Foreskin melanocyte (primary cell): ENCODE measurements at places on chromosomes 7 and 10.

DNA sequence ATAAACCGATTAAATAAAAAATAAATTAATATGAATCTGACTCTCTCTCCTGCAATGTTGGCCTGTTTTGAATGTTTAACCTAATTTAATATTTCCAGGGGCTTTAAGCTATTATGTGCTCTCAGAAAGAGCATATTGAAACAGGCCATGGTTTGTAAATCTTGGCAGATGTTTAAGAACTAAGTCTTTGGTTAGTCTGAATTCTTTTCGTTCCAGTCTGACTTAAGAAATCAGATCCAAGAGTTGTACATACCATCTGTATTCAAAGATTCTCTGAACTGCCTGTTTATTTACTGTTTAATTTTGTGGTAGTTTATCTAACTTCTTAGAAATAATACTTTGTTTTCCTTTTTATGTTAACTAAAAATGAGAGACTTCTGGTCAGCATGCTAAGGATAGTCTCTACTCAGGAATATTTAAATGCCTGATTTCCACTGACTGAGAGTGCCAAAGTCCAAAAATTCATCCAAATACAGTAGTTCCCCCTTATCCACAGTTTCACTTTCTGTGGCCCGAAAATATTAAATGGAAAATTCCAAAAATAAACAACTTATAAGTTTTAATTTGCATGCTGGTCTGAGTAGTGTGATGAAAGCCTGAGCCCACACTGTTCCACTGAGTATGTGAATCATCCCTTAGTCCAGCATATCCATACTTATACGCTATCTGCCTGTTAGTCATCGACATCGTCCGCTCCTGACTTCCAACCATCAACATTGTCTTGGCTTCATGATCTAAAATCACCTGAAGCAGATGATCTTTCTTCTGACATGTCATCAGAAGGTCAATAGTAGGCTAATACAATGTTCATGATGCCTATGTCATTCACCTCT lies 238.1 kb upstream of the CSTF2T start:
- DNase-seq: no peak

- DNase-seq: peak; percentile 94
Measured at GRCh38 chr10:63137306-63137705, 4.2 kb downstream of the NRBF2 start.

- no peak for DNase-seq
Measured at GRCh38 chr7:147541261-147541660, 1049.3 kb upstream of the C7orf33 start.

DNA sequence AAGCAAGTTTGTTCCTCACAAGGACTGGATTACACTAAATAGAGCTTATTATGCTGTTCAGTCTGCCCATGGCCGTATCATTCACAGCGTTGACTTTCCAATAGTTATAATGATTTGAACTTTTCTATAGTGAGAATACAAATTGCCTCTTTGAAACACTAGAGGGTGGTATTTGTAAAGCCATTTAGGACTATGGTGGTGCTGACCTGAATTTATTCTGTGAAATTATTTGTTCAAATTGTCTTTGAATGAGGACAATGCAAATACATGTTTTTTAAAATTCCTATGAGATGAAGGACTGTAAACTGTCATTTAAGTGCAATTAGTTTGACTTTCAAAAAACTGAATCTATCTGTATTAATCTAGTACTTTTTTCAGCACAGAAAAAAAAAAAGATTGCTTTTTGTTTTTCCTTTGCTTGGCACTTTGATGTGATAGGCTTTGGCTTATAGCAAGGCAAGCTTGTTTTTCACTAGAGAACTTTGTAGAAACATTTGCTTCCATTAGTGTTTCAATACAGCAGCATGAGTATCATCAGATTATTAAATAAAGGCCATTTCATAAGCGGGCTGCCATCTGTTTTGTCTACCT lies 122.7 kb upstream of the TMEM229A start:
- DNase-seq: peak; percentile 39

DNA sequence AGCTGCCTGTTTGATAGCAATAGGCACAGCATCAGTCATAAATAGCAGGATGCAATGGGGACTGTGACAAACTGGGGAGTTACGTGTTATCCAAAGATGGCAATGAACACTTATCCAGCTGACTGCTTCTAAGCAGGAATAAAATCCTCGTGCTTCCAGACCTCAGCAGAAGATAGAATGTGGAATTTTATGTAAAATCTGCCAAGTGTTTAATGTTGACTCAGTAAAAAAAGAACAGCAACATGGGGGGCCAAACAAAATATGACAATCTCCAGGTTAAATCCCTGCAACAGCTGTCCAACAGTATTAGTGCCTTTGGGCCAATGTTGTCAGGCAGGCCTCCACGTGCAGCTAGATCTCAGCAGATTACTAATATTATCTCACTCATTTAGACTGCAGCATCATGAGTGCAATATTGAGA lies 127.3 kb downstream of the SEMA3C start:
- no peak for DNase-seq

GRCh38 chr7:20374399-20374798 lies 43.7 kb downstream of the ITGB8 start:
- DNase-seq: no peak

DNA sequence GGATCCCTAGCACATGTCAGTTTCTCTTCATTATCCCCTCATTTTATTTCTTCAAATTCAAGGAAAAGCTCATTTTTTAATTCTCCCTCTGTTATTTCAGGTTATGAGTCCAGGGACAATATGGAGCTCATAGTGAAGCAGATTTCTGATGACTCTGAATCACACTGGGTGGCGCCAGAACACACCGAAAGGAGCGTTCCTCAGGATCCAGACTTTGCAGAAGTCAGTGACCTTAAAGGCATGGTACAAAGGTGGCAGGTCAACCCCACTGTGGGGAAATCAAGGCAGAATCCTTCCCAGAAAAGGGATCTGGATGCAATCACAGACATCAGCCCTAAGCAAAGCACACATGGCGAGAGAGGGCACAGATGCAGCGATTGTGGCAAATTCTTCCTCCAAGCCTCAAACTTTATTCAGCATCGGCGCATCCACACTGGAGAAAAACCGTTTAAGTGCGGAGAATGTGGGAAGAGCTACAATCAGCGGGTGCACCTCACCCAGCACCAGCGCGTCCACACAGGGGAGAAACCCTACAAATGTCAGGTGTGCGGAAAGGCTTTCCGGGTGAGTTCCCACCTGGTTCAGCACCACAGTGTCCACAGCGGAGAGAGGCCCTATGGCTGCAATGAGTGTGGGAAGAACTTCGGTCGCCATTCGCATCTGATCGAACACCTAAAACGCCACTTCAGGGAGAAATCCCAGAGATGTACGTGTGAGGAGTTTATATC lies 21.4 kb downstream of the ZKSCAN5 start:
- DNase-seq: no peak

- peak; percentile 98 for DNase-seq
Measured at GRCh38 chr10:34885898-34886297, 70.8 kb upstream of the PARD3 start.

- no peak for DNase-seq
Measured at GRCh38 chr7:92466682-92467081, 11.1 kb downstream of the ERVW-1 start.

DNA sequence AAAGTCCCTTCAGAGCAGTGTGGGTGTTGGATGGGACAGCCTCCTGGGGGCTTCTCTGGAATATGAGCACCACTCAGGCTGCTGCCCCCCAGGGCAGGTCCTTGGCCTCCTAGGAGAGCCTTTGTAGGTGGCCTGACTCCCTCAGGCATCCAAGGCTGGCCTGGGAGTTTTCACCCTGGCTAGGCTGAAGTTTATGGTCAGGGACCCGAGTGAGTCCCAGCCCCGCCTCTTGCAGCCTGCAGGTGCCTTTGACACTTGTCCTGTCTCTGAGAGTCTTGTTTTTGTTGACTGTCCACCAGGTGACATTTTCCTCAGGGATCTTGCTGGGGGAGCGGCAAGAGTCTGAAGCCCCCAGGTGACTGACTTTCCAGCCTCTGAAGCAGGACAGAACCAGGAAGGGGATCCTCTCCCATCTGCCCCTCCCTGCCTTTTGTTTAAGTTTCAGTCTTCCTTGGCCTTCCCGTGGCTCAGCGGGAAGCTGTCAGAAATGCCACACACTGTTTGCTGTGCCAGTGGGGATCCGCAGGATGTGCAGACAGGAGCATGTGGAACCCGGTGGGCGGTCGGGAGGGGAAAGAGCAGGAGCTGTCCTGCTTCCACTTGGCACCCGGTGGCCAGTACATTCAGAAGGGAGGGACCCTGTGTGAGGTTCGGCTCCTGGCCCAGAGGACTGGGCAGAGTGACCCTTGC lies 59.5 kb downstream of the LRRC18 start:
- DNase-seq: no peak

GRCh38 chr7:106021151-106022067 lies 58.3 kb downstream of the CDHR3 start:
- no peak for DNase-seq

DNA sequence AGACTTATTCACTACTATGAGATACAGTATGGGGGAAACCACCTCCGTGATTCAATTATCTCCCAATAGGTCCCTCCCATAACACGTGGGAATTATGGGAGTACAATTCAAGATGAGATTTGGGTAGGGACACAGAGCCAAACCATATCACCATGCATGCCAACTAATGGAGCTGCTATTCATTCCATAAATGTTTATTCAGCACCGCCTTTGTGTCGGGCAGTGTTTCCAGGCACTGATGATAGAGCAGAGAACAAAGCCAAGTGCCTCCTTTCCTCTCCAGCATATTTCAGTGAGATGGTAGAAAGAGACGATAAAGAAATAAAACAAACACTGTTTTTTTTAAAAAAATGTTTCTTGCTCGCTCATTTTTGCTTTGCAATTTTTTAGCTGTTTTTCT lies 295.9 kb upstream of the FOXK1 start:
- DNase-seq: no peak

DNA sequence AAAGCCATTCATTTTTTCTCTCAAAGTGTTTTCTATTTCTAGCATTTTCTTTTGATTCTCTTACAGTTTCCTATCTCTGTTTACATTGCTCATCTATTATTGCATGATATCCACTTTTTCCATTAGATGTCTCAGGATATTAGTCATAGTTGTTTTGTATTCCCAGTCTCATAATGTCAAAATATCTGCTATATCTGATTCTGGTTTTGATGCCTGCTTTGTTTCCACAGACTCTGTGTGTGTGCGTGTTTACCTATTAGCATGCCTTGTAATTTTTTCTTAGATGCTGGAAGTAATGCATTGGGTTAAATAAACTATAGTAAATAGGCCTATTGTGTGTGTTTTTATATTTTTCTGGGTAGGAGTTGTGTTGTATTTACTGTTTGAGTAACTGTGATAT lies 1126.3 kb downstream of the SORCS1 start:
- DNase-seq: no peak

- DNase-seq: peak; percentile 88
Measured at GRCh38 chr7:5693529-5693928, 87.9 kb downstream of the RNF216 start.

GRCh38 chr7:67484244-67484751 lies 487.7 kb downstream of the TYW1 start:
- DNase-seq: peak; percentile 42

GRCh38 chr7:131371411-131371810 lies 43.7 kb downstream of the MKLN1 start:
- DNase-seq: no peak

GRCh38 chr10:17475661-17476060 lies 21.3 kb upstream of the ST8SIA6 start:
- no peak for DNase-seq

- DNase-seq: no peak
Measured at GRCh38 chr7:105003275-105003674, 10.7 kb upstream of the KMT2E start.

GRCh38 chr7:124269774-124270173 lies 236.9 kb upstream of the TMEM229A start:
- DNase-seq: no peak

- no peak for DNase-seq
Measured at GRCh38 chr10:133224756-133225372, 5.2 kb upstream of the UTF1 start.

GRCh38 chr7:130346177-130346905 lies 1.7 kb downstream of the CPA5 start:
- DNase-seq: no peak

- DNase-seq: no peak
Measured at GRCh38 chr7:127287133-127287532, 34.4 kb upstream of the GRM8 start.

DNA sequence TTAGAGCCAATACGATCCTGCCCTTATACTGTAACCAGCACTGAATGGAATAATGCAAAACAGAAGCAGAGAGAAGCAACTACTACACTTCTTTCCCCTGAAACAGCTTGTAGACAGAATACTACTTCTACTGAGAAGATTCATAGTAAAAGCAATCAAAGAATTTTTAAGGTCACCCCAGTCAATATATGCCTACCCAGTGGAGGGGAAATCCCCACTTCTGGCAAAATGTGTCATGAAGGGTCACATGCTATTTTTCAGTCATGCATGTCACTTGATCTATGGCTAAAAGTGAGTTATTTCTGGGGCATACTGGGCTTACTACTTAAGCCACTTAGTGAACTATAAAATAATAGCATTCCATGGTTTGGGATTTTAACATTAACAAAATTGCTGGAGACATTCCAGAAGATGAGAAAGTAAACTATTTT lies 25.6 kb downstream of the IRF5 start:
- DNase-seq: peak; percentile 52

DNA sequence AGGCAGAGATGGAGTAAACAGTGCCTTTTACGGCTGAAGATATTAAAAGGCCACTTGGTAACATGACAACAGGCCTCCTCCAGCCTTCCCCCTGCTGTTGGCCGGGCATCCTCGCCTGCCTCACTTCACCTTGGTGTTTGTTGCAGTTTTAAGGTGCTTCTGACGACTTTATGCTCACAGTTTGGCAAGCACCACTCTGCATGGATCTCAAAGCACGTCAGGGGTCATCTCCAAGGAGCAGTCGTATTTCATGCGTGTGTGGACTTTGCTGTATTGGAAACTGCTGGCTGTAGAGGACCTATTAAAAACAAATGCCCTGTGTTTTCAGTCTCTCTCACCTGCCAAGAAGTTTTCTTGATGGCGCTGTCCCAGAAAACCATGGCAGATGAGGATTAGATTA lies 483.1 kb downstream of the RPS24 start:
- no peak for DNase-seq
